ENCODE measurements at places on chromosomes 5 and 9.

- no peak for DNase-seq
These were observed 114.9 kb downstream of the MLLT3 start for GRCh38 chr9:20507431-20507830.

GRCh38 chr9:27349698-27350080 lies 52.7 kb upstream of the EQTN start:
- DNase-seq = no peak

DNA sequence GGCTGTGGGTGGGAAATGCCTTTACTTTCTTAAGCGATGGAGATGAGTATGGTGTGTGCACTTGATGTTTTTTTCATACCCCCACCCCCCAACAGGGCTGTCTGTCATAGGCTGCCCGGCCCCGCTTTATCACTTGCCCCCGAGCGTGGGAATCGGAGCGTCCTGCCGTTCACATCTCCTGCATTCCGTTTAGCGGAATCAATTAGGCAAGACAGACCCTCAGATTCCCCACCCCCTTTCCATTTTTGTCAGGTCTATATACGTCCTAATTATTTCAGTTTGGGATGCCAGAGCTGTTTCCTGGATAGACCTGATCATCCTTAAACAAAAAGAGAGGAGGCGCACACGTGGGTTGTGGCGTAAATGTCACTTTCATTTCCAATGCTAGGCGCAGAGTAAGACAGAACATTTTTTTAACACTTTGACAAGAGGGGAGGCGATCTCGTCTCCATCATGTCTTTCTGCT lies 217.2 kb downstream of the MEF2C start:
- no peak for DNase-seq

DNA sequence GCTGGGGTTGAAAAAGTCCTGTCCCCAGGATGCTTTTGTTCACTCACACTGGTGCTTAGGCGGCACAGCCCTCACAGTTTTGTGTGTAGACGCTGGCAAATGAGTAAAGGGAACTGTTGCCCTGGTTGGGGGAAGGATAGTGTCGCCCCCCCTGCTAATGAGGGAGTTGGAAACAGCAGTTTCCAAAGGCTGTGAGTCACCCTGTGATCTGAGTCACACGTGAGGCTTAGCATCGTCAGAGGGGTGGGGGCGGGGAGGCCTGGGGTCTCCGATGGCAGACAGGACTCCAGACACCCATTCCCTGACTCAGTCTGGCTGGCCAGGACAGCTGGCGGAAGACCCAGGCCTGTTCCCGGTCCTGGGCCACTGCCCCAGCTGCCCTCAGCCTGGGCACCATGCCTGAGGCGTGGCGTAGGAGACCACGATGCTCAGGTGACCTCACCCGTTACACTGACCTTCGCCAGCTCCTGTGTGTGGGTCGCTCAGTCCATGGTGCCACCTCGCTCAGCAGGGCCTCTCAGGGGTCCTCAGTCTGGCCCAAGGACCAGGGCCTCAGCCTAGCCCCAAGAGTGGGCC lies 2.9 kb downstream of the DNAJB5 start:
- peak; percentile 66 for DNase-seq

- DNase-seq = no peak
These were observed 16.3 kb upstream of the ANXA1 start for GRCh38 chr9:73135394-73135793.

DNA sequence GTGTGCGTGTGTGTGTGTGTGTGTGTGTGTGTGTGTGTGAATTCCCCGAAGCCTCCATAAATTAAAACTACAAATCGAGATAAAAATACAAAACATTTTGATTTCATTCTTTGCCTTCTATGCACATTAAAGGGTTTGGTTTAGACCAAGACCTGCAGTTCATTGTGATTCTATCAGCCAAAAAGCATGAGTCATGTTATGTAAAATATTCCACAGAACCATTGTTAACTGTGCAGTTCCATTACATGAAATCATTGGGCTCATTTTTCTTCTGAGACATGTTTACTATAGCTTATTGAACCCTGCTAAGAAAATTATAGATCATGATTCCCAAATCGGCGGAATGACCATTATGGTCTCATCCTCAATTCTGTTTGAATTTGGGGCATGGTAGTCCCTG lies 11.7 kb downstream of the CAVIN4 start:
- no peak for DNase-seq

- DNase-seq = no peak
These were observed 180.2 kb upstream of the SMC2 start for GRCh38 chr9:103913899-103914298.

DNA sequence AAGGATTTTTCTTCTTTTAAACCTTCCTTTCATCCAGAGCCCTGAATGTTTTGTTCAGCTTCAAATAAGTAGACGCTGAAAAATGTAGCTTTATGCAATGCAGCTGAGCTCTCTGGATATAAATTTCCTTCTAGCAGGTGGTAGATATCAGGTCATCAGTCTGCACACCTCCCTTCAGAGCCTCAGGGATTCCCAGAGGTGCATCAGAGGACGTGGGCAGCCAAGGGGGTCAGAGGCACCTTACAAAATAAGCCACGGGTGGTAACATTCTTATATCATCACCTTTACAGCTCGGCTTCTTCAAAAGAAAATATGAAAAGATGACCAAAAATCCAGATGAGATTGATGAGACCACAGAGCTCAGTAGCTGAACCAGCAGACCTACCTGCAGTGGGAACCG lies 19.3 kb downstream of the MOCS2 start:
- no peak for DNase-seq

DNA sequence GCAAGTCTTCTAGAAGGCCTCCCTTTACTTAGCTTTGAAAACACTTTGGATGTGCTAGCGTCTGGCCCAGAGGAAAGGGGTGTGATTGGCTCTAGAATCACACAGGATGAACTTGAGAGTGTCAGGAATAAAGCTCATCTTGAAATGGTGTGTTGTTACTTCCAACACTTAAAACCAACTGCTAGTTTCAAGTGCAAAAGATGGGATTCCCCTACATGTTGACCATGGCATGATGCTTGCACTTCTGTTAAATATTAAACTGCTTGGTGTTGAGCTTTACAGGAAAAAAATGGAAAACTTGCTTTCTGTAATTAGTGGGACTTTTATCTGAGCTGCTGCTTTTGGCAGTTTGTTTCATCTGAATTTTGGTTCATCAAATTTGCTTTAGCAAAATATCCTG lies 261.1 kb downstream of the MED10 start:
- no peak for DNase-seq

GRCh38 chr5:17381932-17382331 lies 116.1 kb upstream of the TAF11L2 start:
- DNase-seq = no peak

GRCh38 chr5:102996011-102996575 lies 123.8 kb downstream of the GIN1 start:
- DNase-seq = no peak

GRCh38 chr5:152527358-152528052 lies 122.4 kb upstream of the NMUR2 start:
- DNase-seq = no peak

GRCh38 chr9:113682297-113682771 lies 193.8 kb upstream of the ZNF618 start:
- peak; percentile 73 for DNase-seq

GRCh38 chr5:980966-981365 lies 27.6 kb upstream of the NKD2 start:
- no peak for DNase-seq

GRCh38 chr9:36134761-36135505 lies 1.6 kb upstream of the GLIPR2 start:
- no peak for DNase-seq

- DNase-seq = no peak
These were observed 67.2 kb upstream of the DAP start for GRCh38 chr5:10828241-10828640.

DNA sequence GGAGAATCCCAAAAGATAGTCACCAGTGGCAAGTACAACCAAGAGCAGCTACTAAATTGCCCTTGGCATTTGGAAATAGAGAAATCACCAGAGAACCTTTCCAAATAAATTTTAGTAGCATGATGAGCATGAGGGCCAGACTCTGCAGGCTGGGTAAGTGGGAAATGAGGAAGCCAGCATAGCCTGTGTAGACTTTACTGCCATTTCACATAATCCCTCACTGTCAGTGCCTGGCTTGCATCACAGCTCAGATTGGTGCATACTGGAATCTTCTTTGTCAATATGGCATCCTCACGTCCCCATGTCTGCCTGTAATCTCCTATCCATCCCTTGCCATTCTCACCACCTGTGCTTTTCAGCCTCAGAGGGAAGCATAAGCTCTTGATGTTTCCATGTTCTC lies 14.5 kb downstream of the GRAMD2B start:
- no peak for DNase-seq

DNA sequence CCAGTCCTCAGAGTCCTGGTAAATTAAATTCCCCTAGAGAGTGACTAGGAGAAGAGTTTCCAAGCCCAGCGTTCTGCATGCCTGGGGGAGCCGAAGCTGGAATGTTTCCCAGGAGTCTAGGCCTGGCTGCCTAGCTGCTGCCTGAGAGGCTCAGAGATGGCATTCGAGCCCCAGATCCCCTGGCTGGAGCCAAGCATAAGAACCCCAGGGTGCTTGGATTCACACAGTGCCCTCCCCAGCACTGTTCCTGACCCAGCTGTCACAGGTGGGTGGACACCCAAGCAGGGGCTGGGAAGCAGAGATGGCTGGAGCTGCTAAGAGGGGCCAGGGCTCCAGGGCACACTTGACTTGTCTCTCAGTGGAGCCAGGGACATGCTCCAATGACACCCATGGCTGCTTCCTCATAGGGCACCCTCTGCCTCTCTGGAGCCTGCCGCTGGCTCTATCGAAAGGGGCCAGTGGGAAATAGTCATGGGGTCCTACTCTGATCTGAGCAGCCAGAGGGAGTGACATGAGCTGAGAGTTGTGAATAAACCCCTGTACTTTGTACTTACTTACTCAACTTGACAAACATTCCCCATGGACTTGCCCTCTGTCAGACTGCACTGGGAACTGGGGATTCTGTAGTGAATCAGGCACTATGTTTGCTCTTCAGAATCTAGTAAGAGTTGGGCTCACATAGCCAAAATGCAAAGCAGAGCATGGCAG lies 62.6 kb upstream of the XPA start:
- no peak for DNase-seq

- DNase-seq = no peak
These were observed 31.6 kb downstream of the PROP1 start for GRCh38 chr5:177964471-177964870.

GRCh38 chr9:108272349-108272899 lies 583.4 kb downstream of the ACTL7B start:
- DNase-seq = no peak

- DNase-seq = no peak
These were observed 14.9 kb upstream of the GABRG2 start for GRCh38 chr5:162052676-162053075.
